Activated T-cell treated with anti-CD3 and anti-CD28 coated beads, Interleukin-2, amount 50 U/mL, for 24 hours (primary cell): ENCODE measurements at places on chromosomes 5 and 9.
A peak's percentile ranks its signal among the peaks of the same experiment; 100 is the strongest.

DNA sequence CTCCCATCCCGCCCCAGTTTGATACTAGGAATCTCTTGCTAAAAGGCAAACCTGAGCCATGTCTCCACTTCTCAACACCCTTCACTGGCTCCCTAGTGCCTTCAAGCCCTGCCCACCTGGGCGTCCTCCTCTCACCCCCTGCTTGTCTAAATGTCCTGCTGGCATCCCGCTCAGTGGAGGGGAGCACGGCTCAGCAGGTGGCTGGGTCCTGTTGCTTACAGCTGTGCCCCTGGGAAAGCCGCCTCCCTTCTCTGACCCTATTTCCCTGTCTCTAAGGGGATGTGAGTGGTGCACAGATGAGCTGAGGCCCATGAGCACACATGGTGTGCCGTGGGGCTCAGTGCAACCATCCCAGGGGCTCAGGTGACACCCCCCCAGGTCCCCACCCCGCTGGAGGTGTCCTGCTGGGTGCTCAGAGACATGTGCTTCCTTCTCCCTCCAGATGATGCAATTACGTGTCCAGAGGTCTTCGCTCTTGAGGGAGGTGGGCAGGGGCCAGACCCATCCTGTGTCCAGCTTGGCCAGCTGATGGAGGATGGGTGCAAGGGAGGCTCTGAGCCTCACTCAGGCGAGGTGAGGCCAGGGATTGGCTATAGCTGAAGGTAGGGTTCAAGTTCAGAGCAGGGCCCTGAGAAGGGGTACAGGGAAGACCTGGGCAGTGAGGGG, 24.1 kb downstream of the FLT4 start:
- DNase-seq = no peak

- DNase-seq = no peak
These were observed 32.0 kb downstream of the OR2V1 start for GRCh38 chr5:181098762-181099601.

DNA sequence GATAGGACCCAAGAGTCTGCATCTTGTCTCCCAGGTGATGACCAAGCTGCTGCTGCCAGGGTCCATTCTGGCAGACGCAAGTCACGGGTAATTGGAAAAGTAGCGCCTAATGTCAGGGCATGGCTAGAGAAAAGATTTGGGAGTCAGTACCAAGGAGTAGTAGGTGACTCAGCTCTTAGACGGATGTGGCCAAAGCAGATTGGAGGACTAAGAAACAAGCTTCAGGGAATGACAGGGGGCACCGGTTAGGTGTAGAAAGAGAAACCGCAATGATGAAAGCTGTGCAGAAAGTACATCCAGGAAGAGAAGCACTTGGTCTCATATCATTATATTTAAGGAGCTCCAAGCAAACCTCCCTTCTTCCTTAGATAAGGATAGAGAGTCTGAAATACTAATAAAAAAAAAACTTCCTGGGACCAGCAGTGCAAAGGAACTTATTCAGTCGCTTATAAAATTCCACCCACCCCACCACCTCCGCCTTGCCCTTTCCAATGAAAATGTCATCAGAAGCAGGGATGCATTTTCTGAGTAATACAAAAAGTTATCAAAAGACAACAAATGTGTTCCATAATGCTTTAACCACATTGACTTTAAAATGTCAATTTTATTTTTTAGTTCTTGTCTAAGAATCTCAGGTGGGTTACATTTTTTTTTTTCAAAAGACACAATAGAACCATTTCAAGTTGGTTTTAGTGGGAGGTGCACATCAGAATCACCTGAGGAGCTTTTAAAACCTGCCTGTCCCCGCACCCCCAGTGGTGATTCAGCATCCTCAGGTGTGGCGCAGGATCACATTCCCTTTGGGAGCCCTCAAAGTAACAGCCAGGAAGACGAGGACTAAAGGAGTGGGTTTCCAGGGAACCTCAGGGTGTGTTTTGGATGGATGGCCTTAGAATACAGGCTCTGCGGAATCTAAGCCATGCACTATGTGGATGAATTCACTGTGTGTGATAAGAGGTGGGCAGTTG, 31.2 kb downstream of the PTPN3 start:
- DNase-seq = no peak

GRCh38 chr5:148454576-148454975, 70.8 kb downstream of the FBXO38 start:
- DNase-seq = no peak

GRCh38 chr5:97088774-97089148, 53.6 kb downstream of the LIX1 start:
- no peak for DNase-seq

DNA sequence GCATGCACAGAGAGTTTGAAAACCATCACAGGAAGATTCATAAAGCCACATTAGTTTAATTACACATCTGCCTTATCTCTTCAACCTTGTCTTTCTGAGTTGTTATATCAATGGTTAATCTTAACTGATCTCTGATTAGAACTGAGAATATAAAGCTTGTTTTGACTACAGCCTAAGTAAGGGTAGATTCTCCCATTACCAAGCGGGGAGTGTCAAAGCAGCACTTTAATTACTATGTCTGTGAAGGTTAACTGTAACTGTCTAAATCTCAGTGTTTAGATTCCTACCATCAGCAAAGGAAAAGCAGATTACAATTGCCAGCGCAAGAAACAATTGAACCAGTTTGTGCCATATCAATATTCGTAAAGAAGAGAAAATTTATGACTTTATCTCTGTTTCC, 348.7 kb downstream of the CDH12 start:
- no peak for DNase-seq

GRCh38 chr5:156588306-156588705, 261.3 kb downstream of the SGCD start:
- no peak for DNase-seq

- DNase-seq = peak; percentile 68
These were observed 2.6 kb downstream of the GLIS3 start for GRCh38 chr9:4297151-4297785.

- DNase-seq = no peak
These were observed 32.1 kb upstream of the RNF130 start for GRCh38 chr5:180103487-180104167.

DNA sequence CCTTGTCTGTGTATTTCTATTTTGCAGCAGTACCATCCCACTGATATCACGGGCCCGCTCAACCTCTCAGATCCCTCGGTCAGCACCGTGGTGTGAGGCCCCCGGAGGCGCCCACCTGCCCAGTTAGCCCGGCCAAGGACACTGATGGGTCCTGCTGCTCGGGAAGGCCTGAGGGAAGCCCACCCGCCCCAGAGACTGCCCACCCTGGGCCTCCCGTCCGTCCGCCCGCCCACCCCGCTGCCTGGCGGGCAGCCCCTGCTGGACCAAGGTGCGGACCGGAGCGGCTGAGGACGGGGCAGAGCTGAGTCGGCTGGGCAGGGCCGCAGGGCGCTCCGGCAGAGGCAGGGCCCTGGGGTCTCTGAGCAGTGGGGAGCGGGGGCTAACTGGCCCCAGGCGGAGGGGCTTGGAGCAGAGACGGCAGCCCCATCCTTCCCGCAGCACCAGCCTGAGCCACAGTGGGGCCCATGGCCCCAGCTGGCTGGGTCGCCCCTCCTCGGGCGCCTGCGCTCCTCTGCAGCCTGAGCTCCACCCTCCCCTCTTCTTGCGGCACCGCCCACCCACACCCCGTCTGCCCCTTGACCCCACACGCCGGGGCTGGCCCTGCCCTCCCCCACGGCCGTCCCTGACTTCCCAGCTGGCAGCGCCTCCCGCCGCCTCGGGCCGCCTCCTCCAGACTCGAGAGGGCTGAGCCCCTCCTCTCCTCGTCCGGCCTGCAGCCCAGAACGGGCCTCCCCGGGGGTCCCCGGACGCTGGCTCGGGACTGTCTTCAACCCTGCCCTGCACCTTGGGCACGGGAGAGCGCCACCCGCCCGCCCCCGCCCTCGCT, 1.9 kb downstream of the LRRC26 start:
- DNase-seq = no peak

GRCh38 chr5:121949885-121950284, 11.9 kb upstream of the SRFBP1 start:
- no peak for DNase-seq

GRCh38 chr9:37514999-37515398, 29.3 kb downstream of the POLR1E start:
- no peak for DNase-seq

DNA sequence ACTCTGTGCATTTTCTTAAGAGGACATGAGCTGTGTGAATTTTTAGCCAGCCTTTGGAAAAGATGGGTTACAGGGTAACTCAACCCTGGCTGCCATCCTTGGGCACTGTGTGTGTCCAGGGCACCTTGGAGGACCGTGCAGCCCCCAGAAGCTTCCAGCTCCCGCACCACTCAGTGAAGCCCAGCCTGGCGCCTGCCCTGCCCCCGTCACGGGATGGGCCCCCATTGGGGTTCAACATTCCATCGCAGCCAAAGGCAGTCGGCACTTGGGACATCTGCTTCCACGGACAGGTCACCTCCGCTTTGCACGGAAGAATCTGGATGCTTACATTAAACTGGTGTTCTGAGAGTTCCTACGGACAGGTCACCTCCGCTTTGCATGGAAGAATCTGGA, 1.9 kb upstream of the SLC6A18 start:
- DNase-seq = no peak

GRCh38 chr9:23751633-23752032, 74.4 kb downstream of the ELAVL2 start:
- DNase-seq = no peak

GRCh38 chr5:31231177-31231838, 37.8 kb downstream of the CDH6 start:
- no peak for DNase-seq

DNA sequence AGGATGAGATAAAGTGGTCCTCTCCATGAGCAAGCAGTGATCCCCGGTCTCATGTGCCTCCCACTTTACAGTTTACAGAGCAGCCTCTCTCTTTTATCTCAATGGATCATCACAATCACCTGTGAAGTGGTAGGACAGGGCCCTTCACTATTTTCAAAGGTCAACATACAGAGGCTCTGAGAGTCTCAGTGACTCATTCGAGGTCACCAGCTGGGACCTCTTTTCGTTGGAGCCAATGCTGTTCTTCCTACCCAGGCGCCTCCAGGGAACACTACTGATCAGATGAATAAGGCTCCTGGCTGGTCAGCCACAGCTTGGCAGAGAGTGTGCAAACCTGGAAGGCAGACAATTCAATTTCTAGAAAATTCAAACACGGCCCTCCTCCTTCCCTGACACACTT, 16.6 kb downstream of the GGTA1 start:
- DNase-seq = no peak

DNA sequence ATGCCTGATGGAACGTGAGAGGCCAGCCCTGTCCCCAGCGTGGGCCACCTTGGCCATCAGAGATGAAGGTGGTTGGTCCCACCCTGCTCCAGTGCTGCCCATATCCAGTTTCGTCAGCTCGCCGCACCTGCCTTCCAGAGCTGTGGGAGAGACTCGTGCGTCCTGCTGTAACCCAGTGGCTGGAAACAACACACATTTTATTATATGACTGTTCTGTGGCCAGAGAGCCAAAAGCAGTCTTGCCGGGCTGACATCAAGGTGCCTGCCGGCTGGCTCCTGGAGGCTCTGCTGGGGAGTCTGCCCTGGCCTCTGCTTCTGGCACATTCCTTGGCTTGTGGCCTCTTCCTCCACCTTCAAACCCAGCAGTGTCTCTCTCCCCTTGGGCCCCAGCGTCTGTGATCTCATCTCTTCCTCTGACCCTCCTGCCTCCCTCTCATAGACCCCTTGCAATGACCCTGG, 94.7 kb downstream of the RXRA start:
- DNase-seq = no peak

- DNase-seq = no peak
These were observed 12.3 kb downstream of the IFNA21 start for GRCh38 chr9:21154018-21154608.

GRCh38 chr9:116504893-116505480, 182.1 kb upstream of the TRIM32 start:
- DNase-seq = no peak

GRCh38 chr5:26012078-26012477, 1026.3 kb downstream of the CDH9 start:
- DNase-seq = no peak

- DNase-seq = peak; percentile 68
These were observed 13.6 kb upstream of the PHF19 start for GRCh38 chr9:120890320-120891244.
